ENCODE measurements at places on chromosomes 16 and 17.

DNA sequence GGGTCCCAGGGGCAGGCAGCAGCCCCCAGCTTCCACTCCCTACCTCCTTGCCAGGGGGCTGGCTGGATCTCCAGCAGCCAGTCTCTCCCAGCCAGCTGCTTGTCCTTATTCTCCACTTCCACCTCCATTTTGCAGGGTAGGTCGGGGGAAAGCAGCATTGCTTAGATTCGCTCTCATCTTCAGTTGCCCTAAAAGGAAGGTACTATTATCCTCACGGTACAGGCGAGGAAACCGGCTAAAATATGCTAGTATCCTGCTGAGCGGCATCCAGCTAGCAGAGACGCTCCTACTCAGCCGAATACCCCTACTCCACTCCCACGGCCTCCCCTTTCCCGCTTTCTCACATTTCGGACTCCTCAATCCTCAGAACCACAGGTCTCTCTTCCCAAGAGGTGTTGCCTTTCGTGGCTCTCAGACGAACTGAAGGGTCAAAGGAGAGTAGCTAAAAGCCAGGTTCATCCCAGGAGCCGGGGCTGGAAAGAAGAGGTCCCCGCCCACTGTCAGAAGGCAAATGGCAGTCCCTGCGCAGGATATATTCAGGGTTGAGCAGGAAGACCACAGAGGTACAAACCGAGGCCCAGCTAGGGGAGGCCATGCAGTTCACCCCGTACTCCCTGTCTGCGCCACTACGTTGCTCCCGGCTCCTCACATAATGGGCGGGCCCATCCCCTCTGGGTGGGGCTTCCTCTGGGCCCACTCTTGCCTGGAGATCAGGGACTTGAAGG is 1.7 kb upstream of the RAB11FIP4 start:
- DNase-seq, result no peak

GRCh38 chr16:65771707-65772106 is 594.8 kb upstream of the CDH5 start:
- DNase-seq, result no peak

DNA sequence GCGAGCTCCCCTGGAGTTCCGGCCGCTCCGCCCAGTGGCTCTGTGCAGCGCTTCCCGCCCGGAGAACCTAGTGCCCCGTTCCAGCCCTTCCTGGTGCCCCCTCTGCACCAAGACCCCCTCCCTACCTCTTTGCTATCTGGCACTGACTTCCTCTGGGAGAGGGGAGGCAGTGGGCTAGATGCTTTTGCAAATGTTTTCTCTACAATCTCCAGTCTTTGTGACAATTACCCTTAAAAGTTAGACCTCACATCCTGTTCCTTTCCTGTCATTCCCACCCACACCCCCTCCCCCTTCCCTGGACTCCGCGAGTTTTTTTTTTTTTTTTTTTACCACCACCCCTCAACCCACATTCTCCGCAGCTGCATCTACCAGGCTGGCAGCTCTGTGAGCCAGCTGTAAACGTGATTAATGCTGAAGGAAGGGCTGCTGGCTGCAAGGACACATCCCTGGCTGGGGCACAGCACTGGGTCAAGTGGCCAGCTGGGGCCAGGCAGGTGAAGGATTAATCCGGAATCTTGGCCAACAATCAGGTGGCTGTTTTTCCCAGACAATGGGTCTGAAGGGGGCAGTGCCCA is 101.5 kb downstream of the MGAT5B start:
- peak; percentile 83 for DNase-seq

DNA sequence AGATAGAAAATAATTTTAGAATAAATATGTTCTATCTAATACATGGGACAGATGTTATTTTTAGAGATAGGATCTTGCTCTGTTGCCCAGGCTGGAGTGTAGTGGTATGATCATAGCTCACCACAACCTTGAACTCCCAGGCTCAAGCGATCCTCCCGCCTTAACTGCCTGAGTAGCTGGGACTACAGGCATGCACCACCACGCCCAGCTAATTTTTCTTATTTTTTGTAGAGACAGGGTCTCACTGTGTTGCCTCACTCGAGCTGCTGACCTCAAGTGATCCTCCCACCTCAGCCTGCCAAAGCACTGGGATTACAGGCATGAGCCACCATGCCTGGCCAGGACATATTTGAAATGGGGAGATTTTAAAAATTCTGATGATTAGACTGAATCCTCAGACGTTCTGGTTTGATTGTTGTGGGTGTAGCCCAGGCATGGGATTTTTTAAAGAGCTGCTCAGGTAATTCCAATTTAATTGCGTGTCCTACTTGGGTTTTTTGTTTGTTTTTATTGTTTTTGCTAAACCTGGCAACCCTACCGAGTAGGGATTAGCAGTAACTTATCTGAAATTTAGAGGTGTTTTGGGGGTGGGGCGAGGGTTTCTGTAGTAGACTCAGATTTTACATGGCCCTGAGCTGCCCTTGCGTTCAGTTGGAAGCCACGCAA is 142.9 kb downstream of the RAB11FIP4 start:
- no peak for DNase-seq

- DNase-seq, result no peak
Observed at GRCh38 chr16:70372921-70373728, 26.4 kb downstream of the DDX19A start.

DNA sequence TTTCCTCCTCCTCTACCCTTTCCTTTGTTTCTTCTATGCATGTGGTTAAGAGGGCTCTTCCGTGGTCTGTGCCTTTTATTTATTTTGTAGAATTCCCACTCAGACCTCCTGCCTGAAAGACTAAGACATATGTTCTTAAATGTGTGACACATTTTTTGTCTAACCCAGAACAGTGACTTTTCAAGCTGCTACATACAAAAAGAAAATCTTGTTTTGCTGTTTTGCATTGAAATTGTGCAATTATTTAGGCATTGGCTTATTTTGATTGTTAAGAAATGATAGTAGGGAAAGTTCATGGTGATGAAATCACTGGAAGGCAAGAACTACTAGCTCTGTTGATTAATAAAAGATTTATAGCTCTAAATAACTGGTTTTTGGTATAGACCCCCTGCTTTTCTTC is 76.8 kb downstream of the TUBD1 start:
- no peak for DNase-seq

DNA sequence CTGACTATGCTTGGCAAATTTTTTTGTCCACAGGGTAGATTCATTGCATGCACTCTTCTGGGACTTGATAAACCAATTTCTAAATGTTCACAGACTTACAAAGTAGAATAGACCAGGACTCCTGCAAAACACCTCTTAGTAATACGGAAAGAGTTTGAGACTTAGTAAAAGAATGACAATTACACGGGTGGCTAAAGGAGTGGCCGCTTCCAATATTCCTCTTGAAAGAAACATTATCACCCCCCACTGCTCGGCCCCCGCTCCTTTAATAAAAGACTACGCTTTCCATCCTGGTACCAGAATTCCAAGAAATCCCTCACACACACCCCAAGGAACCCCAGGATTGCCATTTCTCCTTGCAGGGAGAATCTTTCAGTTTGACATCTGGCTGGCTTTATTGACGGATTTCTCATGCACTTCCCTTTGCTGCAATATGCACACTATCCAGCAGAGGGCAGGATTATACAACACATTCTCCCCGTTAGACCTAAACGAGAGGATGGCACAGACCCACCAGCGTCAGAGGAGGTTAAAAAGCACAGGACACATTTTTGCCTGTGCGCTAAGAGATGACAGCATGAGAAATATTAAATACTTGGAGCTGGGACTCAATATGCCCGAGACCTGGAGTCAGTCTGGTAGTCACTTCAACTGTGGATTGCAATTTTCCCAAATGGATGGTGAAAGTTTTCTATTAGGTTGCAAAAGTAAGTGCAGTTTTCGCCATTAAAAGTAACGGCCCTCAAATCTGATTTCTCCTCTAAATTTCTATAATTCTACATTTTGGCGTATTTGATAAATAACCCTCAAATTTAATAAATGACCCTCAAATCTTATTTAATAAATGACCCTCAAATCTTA is 46.6 kb upstream of the NUDT7 start:
- peak; percentile 11 for DNase-seq

GRCh38 chr16:12426122-12426521 is 377.6 kb downstream of the CPPED1 start:
- DNase-seq, result no peak

GRCh38 chr17:9522074-9522473 is 53.5 kb downstream of the STX8 start:
- DNase-seq, result peak; percentile 0

GRCh38 chr17:82633343-82633742 is 14.9 kb downstream of the WDR45B start:
- DNase-seq, result no peak

DNA sequence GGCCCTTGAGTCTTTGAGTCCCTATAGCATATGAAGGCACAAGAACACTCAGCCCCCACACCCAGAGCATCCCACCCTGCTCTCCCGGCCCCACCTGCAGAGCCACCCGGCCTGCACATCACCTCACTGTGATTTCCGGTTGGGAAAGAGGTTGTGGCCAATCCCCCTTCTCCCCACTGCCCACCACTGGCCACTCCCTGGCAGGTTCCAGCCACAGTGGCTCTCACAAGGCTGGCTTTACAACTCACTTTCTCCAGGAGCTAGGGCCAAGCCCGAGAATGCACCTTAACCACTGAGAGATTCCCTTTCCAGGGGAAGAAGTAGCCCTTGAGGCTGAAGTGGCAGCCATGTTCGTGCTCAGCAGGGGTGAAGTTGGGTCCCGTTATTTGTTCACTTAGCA is 123.9 kb downstream of the C16orf78 start:
- no peak for DNase-seq

GRCh38 chr16:8714174-8714573 is 39.8 kb downstream of the ABAT start:
- no peak for DNase-seq

- DNase-seq, result peak; percentile 90
Observed at GRCh38 chr17:72353502-72353901, 232.7 kb downstream of the SOX9 start.

- no peak for DNase-seq
Observed at GRCh38 chr17:48543854-48544348, 1.0 kb downstream of the HOXB2 start.

- no peak for DNase-seq
Observed at GRCh38 chr16:81678326-81679095, 100.6 kb upstream of the PLCG2 start.

DNA sequence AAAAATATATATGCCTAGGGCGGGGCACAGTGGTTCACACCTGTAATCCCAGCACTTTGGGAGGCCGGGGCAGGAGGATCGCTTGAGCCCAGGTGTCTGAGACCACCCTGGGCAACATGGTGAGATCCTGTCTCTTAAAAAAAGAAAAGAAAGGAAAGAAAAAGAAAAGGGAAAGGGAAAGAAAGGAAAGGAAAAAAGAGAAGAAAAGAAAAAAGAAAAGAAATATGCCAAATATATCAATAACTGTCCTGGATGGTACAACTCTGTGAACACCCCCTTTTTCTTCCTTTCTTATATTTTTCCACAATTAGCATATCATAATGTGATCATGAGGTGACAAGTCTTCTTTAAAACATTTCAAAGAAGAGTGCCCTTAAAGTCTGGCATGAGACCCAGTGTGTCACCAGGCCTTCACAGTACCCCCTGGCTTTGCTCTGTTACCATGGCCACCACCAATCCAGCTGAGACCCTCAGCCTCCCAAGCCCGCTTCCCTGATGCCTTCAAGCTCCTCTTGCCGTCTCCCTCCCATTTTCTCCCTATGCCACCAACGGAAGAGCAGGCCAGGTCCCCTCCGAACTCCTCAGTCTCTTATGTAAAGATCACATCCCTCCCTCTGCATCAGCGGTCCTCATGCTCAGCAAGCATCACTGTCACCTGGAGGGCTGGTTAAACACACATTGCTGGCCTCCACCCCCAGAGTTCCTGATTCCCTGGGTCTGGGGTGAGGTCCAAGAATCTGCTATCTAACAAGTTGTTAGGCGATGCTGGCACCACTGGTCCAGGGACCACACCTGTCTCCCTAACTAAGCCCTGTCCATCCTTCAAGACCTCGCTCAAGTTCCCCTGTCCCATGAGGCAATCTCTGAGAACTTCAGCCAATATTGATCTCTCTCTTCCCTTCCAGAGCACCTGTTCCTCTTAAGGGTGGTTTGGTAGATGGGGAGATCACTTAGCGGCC is 44.5 kb downstream of the CUEDC1 start:
- no peak for DNase-seq

- DNase-seq, result no peak
Observed at GRCh38 chr16:31134625-31135534, 647 bp downstream of the PRSS8 start.

DNA sequence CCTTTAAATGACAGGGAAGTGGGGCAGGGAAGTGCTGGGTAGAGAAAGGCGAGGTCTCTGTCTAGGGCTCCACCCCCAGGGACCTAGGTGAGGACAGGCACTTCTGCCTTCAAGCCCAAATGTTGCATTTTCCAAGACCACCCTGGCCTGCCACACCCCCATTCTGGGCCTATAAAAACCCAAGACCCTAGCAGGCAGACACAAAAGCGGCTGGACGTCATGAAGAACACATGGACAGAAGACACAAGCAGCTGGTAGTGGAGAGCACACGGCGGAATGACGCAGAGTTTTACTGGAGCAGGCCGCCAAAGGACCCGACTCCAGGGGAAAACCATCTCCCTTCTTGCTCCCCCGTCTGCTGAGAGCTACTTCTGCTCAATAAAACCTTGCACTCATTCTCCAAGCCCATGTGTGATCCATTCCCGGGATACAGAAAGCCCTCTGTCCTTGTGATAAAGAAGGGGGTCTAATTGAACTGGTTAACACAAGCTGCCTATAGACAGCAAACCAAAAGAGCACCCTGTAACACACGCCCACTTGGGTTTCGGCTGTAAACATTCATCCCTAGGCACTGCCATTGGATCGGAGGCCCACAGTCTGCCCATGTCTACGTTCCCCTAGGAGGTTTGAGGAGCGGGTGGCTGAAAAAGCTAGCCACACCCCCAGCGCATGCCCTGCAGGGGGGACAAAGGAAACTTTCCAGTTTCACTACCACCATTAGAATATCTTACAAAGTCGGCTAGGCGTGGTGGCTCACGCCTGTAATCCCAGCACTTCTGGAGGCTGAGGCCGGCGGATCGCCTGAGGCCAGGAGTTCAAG is 622.2 kb upstream of the SALL1 start:
- DNase-seq, result no peak

- DNase-seq, result no peak
Observed at GRCh38 chr17:37643869-37644268, 623 bp upstream of the DDX52 start.

DNA sequence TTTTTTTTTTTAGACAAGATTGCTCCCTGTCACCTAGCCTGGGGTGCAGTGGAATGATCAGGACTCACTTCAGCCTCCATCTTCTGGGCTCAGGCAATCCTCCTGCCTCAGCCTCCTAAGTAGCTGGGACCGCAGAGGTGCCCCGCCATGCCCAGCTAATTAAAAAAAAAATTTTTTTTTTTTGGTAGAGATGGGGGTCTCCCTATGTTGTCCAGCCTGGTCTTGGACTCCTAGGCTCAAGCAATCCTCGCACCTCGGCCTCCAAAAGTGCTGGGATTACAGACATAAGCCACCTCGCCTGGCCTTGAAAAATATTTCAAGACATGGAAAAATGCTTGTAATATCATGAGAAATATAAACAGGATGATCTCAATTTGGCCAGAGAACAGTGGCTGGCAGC is 42.9 kb downstream of the HAPSTR1 start:
- DNase-seq, result no peak

DNA sequence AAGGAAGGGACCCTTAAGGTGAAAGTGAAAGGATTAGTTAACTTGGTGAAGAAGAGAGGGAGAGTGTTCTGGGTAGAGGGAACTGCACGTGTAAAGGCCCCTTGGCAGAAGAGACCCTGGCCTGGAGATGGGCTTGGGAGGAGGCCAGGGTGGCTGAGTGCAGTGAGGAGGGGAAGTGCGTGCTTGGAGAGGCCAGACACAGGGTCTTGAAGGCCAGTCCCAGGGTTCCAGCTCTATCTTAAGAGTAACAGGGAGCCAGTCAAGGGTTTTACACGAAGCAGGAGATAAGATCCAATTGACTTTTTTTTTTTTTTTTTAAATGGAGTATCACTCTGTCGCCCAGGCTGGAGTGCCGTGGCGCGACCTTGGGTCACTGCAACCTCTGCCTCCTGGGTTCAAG is 15.2 kb upstream of the DOK4 start:
- no peak for DNase-seq

Data from NCI-H526 treated with DMSO at 0.1 percent for 48 hours (cell line).